Activated naive CD4-positive, alpha-beta T cell treated with anti-CD3 and anti-CD28 coated beads, Interleukin-2, amount 50 U/mL, for 72 hours (primary cell): ENCODE measurements at places on chromosomes 2 and 18.

DNA sequence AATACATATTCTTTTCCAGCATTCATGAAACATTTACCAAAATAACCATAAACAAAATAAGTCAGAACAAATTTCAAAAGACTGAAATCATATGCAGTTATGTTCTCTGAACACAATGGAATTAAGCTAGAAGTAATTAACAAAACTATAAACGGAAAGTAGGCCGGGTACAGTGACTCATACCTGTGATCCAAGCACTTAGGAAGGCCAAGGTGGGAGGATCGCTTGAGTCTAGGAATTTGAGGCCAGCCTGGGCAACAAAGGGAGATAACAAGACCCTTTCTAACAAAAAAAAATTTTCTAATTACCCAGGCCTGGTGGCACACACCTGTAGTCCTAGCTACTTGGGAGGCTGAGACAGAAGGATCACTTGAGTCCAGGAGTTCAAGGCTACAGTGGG is 14.9 kb downstream of the ATAD2B start:
- DNase-seq = no peak

GRCh38 chr2:186641132-186641806 is 51.4 kb downstream of the ITGAV start:
- DNase-seq = no peak

DNA sequence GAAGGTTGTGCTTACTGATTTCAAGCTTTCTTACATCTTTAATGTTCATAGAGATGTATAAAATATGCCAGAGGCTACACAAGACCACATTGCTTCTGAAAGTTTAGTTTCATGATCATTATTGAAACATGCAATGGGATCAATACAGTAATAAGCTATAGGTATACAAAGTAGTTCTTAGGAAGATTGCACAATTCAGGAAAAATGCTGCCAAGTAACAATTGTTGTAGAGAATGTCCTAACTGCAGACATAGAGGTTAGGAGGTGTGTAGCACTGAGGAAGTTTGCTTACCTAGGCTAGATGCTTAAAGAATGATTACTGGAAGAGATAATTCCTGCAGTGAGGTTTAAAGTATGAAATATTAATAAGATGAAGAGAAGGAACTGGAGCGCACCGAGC is 259.5 kb upstream of the CYRIA start:
- DNase-seq = no peak

- DNase-seq = no peak
Observed at GRCh38 chr2:55115761-55116597, 65.7 kb upstream of the RTN4 start.

DNA sequence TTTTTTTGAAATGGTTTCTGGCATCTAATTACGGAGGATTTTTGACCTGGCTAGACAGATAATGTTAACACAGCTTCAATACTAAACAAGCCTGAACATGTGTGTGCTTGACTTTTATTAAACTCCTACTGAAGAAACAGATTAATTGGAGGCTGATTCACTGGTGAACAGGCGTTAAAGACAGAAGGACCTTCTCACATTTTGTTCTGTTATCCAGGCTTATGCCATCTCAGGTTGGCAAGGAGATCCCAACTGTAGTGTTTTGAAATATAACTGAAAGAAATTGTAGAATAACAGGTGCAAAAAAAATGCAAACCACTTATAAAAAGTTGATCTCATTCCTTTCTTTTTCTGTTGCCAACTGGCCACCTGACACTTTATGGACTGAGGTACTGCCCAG is 269.6 kb downstream of the ARHGAP15 start:
- DNase-seq = no peak

GRCh38 chr2:17442334-17442733 is 75.9 kb downstream of the RAD51AP2 start:
- no peak for DNase-seq

DNA sequence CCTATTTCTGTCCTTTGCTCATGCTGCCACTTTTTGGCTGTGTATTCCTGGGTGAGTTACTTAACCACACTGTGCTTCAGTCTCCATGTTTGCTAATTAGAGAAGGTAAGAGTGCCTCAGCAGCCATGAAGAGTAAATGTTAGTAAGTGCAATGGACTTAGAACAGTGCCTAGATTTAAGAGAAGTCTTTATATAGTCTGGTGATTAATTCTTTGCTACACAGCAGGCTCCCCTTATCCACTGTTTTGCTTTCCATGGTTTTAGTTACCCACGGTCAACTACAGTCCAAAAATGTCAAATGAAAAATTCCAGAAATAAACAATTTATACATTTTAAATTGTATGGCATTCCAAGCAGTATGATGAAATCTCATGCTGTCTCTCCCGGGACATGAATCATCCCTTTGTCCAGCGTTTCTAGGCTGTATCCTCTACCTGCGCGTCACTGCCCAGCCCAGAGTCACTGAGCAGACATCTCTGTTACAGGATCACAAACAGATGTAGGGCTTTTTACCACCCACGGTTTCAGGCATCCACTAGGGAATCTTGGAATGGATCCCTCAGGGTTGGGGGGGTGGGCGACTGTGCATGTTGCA is 91.0 kb downstream of the CTIF start:
- DNase-seq = no peak

DNA sequence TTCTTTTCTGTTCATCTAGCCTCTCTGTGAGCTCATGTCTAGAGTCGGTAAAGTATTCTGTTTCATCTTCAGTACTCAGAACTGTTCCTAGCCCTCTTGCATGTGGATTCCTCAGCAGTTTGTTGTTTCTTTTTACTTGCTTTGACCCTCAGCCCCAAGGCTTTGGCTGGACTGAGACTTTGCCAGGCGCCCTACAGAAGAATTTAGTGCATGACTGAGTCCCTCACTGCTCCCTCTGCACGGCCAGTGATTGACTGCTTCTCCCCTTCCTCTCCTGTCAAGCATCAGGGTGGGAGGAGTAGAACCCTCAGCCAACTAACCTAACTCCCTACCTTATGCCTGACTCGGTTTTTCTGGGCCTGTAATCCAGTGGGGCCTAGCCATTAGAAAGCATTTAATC is 109.8 kb downstream of the ESCO1 start:
- DNase-seq = no peak

- no peak for DNase-seq
Observed at GRCh38 chr18:24502667-24503523, 42.5 kb downstream of the HRH4 start.

GRCh38 chr2:121907928-121908327 is 152.5 kb downstream of the TSN start:
- no peak for DNase-seq

DNA sequence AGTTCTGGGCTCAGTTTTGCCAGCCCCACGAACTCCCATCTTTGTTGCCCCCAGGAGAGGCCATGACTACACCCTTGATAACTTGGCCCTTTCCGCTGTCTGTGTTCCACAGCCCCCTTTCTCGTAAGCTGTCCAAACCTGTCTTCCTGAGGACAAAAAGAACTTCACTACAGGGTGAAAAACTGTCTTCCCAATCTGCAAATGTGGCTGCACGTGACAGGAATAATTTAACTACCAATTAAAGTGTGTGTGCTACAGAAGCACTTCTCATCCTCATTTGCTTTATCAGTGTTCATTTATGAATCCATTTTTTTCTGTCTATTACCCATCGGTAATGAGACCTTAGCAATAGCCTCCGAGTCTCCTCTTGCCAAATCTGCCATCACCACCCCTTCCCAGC is 9.1 kb upstream of the ALPK2 start:
- DNase-seq = no peak

- no peak for DNase-seq
Observed at GRCh38 chr18:49170925-49171505, 220.2 kb upstream of the SMAD7 start.

GRCh38 chr18:77469131-77469530 is 219.5 kb downstream of the GALR1 start:
- DNase-seq = no peak

DNA sequence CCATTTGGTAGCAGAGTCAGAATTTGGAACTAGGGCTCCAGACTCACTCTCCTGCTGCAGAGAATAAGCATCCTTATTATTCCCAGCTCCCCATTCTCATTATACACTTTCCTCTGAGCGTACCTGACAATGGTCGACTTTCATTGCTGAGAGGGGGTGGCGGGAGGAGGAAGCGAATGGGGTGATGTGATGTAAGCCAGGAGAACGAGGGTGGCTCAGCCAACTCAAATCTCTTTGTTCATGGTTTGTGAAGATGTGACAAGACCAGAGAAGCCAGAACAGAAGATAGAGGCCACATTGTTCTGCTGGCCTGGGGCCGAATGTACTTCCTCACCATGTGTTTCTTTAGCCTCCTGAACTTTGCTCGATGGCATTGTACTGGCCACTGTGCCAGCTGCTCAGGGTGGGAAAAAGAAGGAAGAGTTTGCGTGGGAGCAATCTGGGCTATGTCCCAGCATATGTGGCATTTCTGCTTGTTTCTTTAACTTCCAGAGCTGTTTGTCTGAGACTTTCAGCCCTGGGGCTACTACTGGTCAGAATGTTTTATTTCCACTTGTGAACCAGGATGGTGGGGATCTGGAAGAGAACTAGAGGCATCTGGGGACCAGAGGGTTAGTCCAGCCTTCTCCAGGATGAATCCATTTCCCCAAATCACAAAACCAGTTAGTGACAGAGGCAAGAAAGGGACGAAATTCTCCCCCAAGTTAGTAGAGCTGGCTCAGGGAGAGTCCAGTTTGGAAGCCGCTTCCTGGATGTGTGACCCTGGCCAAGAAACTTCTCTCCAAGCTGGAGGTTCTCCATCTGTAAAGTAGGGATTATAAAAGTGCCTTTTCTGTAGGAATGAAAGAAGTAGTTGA is 62.6 kb downstream of the MOGAT1 start:
- no peak for DNase-seq

- DNase-seq = no peak
Observed at GRCh38 chr2:230908092-230908594, 16.9 kb downstream of the GPR55 start.

DNA sequence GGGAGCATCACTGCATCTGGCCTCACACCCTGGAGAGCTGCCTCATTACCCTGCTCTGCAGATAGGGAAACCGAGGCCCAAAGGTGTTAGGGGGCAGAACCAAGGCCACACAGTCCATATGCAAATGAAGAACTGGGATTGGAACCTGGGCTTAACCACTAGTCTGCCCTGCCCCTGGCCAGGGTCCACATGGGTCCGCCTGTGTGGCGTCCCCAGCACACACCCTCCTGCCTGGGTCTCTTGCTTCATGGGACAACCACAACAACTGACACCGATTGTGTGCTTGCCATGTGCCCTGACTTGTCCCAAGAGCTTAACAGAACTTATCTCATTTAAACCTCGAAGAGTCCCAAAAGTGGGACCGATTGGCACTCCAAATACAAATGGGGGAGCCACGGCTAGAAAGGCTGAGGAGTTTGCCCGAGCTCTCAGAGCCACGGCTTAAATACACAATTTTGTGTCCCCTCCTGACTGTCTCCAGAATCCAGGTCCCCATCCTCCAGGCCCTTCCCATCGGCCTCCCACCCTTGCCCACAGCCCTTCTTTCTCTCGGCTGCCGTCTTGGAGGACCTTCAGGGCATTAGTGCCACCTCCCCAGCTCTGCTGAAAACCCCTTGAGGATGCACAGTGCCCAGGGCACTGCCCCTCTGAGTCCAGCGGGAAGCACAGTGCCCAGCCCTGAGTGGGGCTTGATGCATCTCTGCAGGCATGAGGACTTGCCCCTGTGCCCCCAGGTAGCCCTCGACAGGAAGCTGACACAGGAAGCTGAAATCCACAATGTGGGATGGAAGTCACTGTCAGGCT is 5.8 kb upstream of the DUSP2 start:
- no peak for DNase-seq

GRCh38 chr2:207253666-207254345 is 88.1 kb upstream of the KLF7 start:
- no peak for DNase-seq
